ENCODE measurements at places on chromosomes 3 and 15.

GRCh38 chr3:144295613-144296012 lies 324.0 kb downstream of the DIPK2A start:
- no peak for DNase-seq

GRCh38 chr3:5011555-5012256 lies 32.5 kb downstream of the BHLHE40 start:
- DNase-seq, result no peak

DNA sequence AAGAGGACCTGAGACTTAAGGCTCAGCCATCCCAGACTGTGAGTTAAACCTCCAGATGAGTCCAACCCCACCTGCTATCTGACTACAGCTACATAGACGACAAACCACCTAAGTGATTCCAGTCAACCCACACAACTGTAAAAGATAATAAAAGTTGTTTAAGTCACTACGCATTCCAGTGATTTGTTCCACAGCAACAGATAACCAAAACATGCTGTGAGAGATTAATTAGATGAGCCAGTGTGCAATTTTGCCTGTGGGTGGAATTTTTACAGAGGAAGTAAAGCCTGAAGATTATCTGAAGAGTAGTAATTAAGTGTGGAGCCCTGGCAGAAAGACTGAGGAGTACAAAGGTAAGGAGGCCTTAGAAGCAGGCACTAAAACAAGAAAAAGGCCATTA lies 5.4 kb downstream of the BTBD1 start:
- no peak for DNase-seq

GRCh38 chr3:10365791-10366190 lies 44.9 kb upstream of the SEC13 start:
- DNase-seq, result no peak

GRCh38 chr3:171290680-171291079 lies 169.5 kb downstream of the TNIK start:
- DNase-seq, result no peak

- no peak for DNase-seq
These were observed 50.0 kb downstream of the ZIC4 start for GRCh38 chr3:147356145-147356908.

DNA sequence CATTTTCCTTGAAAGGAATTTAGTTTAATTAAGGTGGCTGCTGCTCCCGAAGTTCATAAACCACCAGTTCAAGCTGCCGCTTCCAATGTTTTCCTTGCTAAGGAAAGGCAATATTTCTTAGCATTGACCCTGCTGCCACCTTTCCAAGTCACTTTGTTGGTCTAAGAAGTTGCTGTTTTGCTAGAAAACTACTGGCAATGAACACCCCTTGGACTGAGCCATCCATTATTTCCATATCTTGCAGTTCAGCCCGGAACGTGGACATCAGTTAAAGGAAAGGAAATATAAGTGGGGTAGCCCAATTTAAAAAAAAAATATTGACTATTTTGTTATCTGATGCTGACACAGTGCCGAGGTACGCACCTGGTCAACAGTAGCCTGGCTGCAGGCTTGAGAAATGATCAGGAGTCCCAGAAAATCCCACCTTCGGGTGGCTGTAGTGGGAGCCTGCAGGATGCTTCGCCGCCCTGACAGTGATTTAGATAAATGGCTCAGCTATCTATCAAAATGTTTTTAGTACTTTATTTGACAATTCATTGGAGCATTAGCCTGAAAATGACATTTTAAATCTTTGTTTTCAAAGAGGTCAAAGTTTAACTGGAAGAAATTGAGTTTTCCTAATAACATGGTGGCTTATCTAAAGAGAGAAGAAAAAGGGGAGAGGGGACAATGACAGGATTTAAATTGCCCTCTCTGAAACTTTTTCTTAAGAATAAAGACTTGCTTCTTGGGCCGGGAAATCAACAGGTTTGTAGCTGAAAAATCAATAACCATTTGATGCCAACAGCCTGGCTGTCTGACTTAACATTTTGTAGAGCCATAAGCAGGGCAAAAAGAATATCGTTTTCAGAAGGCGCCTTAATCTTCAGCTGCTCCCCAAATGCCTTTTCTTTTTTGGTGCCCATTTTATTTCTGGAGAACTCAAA lies 1.6 kb downstream of the RARB start:
- DNase-seq, result no peak

DNA sequence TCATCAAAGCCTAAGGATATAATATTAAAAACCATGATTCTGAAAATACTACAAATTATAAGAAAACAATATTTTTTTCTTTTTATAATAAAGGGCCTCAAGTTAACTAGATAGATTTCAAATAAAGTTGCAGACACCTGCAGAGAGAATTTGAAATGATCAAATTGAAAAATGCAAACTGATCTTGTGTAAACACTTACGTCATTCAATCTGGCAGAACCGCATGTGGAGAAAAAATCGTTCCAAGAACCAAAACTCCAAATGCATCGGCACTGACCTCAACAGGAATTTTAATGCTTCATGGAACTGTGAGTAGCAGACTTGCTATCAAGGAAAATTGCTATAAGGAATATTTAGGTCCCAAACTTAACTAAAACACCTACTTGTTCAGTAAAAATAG lies 17.2 kb downstream of the CPA3 start:
- no peak for DNase-seq

DNA sequence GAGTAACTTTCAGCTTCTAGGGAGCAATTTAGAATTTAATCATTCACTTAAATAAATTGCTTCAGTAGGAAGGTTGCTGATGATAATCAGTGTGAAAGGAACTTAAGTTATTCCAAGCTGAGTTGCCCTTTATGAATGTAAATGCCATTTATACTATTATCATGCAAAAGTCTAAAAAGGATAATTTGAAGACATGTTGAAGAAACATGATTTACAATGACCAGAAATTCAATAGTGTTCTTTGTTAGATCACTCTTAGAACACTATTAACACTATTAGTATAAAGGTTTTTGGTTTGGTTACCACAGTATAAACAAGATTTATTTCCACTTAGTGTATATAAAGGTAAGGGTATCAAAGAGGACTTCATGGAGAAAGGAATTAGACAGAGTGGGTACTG lies 1.6 kb downstream of the OR4F6 start:
- no peak for DNase-seq

DNA sequence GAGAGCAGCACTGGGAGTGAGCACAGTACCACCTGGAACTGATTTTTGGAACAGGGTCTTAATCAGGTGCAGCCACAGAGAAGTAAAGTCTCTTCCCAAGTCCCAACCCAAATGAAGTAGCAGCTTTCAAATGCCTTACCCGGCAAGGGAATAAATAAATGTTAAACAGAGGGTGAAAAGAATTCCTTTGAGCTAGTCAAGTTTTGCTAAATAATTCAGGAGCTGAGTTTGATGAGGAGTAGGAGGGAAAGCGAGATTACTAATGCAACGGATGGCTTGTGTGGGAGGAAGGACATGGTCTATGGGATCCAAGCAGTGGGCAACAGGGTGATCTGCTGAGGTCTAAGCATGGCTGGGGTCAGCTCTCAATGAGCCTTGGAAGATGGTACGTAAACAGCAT lies 204.5 kb upstream of the ST8SIA2 start:
- DNase-seq, result no peak

- no peak for DNase-seq
These were observed 248.8 kb upstream of the CDIN1 start for GRCh38 chr15:36330598-36330997.

- no peak for DNase-seq
These were observed 3.1 kb downstream of the MYRIP start for GRCh38 chr3:39812537-39812936.

DNA sequence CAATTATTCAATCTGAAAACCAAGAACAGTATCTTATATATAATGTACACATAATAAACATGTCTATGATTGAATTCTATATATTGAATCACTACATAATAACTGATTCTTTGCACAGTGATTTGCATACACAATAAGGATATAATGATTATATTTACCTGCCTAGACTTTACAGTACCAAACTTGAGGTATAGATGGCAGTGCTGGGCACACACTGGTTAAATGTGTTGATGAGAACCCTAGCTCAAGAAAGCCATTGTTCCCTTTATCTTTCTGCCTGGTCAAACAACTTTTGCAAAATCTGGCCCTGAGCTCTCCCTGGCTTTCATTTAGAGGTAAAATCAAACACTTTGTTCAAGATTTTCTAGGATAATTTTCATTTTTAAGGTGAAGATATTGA lies 697.7 kb downstream of the TUSC7 start:
- no peak for DNase-seq

DNA sequence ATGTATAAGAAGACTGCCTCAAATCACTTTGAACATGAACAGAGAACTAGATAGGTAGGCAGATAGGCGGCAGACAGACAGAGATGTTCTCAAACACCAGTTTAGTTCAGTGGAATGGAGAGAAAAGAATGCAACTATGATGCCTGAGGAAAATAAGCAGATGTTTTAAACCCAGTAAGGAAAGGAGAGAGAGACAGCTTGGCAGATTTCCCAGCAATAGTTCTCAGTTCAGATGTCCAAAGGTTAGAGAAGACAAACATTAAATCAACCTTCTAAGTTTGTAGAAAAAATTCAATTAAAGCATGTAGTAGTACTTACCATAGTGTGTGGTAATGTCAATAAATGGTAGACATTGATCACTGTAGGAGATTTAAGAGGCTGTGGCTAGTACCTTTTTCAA lies 209.6 kb upstream of the PFN2 start:
- no peak for DNase-seq

GRCh38 chr3:159739969-159740368 lies 248.7 kb upstream of the IL12A start:
- DNase-seq, result no peak

DNA sequence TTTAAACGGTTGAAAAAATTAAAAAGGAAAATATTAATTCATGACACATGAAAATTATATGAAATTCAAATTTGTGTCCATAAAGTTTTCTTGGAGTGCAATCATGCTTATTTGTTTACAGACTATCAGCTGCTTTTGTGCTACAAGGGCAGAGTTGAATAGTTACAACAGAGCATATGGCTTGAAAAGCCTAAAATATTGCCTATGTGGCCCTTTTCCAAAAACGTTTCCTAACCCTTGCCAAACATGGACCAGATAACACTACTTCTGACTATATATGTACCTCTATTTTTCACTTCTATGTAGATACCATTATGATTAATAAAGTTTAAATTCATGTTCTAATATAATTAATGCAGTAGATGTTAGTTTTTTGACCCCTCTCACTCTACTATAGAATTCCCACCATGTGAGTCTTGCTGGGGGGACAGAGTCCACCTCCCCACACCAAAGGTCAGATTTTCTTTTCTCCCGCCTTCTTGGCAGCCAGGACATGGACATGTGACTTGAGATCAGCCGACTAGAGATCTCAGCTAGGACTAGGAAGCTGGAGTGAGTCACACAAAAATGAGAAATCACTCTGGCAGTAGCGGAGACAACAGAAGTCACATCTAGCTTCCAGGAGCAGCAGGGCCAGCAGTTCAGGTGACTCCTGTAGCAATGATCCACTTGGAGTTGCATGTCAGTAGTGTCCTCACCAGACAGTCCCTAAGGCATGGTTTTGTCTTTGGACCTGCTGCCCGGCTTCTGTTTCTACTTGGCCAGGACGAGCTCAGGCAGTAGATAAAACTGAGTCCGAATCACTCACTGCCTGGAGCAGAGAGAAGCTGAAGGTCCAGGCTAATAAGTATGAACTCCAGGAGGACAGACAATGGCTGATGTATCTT lies 22.4 kb downstream of the CIAO2A start:
- no peak for DNase-seq

DNA sequence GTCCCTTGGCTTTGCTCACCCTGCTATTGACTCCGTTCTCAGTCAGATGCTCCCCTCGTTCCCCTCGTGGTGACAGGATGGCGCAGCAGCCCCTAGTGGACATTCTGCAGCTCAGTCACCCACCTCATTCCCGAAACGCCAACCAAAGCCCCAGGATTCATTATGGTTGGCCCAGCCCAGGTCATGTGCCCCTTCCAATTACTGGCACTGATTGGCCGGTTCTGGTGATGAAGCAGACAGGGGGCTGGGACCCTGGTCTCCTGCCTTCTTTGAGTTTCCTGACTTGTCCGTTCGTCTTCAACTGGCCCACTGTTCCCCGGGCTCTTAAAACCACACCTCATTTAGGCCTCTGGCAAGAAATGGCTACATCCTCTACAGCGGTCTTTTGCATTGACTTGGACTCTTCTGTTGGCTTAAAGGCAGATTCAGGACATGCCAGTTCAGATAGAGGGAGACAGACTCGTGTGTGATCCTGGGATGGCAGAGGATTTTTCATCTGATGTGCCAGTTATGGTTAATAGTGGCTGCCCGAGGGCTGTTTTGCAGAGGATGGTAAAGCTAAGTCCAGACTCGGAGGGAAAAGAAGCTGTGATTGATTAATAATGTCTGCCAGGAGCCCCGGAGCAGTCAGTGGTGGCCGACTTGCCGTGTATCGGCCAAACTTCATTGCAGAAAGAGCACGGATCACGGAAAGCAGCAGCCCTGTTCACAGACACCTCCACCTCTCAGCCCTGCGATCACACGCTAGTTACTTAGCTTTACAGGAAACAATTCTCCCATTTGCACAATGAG lies 37.8 kb downstream of the LSM3 start:
- DNase-seq, result no peak

DNA sequence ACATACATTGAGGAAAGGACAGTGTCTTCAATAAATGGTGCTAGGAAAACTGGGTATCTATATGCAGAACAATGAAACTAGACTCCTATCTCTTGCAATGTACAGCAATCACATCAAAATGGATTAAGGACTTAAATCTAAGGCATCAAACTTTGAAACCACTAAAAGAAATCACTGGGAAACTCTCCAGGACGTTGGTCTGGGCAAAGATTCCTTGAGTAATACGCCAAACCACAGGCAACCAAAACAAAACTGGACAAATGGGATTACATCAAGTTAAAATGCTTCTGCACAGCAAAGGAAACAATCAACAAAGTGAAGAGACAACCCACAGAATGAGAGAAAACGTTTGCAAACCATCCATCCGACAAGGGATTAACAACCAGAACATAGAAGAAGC lies 14.5 kb downstream of the LAMP3 start:
- no peak for DNase-seq

DNA sequence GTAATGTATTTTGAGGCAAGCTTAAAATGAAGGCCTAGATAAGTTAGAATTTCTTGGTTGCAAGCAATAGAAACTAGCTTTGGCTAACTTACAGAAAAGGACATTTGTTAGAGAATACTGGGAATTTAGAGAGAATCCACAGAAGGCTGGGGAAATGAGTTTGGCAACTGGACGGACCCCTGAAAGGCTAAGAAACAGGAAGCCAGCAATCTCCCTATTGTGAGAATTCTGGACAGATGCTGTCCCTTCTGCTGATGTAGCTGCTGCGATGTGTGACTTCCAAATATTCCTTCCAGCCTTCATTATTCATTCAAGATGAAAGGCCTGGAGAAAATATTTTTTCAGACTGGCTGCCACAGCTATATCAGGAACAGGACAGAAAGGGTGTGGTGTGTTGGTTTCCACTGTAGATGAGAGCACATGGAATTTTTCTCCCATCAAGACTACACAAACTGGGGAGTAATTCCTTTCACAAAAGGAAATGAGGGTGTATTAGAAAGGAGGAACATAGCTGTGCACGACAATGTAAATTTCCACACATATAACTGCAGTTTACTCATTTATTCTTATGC lies 213.5 kb downstream of the CPNE4 start:
- DNase-seq, result no peak

- DNase-seq, result no peak
These were observed 27.8 kb downstream of the DCAF1 start for GRCh38 chr3:51471775-51472652.

GRCh38 chr3:39051649-39052561 lies at the start of the genes SCN11A and WDR48:
Gene SCN11A (minus strand): TSS chr3:39051944. CDS start chr3:38950362, 101,582 bp downstream.
Gene WDR48 (plus strand): TSS chr3:39052016. CDS start chr3:39052026, 10 bp downstream.
- peak; percentile 52 for DNase-seq

- no peak for DNase-seq
These were observed 47.5 kb downstream of the NMD3 start for GRCh38 chr3:161268601-161269000.

- no peak for DNase-seq
These were observed 32.0 kb downstream of the ST8SIA2 start for GRCh38 chr15:92425578-92426225.
